ENCODE measurements at places on chromosomes 16 and 17. TPM values are rescaled to one million over a fixed set of nuclear protein-coding genes. Genes with fewer than 3 reads are reported as not detected.
A peak's percentile ranks its signal among the peaks of the same experiment; 100 is the strongest.

- no peak for DNase-seq
- H3K27ac ChIP-seq: no peak overlapping the region
- peaks cover 11% of the 10 kb centered on the region for H3K36me3 ChIP-seq
- H3K4me3 ChIP-seq: no peak overlapping the region
- H3K27me3 ChIP-seq: no peaks in the 10 kb centered on the region
These were observed 4.7 kb upstream of the FAAP100 start for GRCh38 chr17:81556863-81557262.

GRCh38 chr16:55133654-55134053 lies 190.3 kb upstream of the IRX6 start:
- H3K36me3 ChIP-seq: no peaks in the 10 kb centered on the region
- peaks cover 6% of the 10 kb centered on the region for H3K4me1 ChIP-seq
- no peak overlapping the region for H3K4me3 ChIP-seq
- no peak for DNase-seq
- H3K27me3 ChIP-seq: no peaks in the 10 kb centered on the region
- H3K27ac ChIP-seq: no peak overlapping the region

GRCh38 chr16:55324285-55325079 lies 479 bp downstream of the IRX6 start:
- no peak overlapping the region for H3K4me3 ChIP-seq
- no peaks in the 10 kb centered on the region for H3K36me3 ChIP-seq
- H3K27me3 ChIP-seq: no peaks in the 10 kb centered on the region
- no peak overlapping the region for H3K27ac ChIP-seq
- no peak for DNase-seq
- peaks cover 10% of the 10 kb centered on the region for H3K4me1 ChIP-seq

- H3K4me3 ChIP-seq: no peak overlapping the region
- no peak for DNase-seq
- no peaks in the 10 kb centered on the region for H3K4me1 ChIP-seq
- H3K36me3 ChIP-seq: no peaks in the 10 kb centered on the region
- H3K27me3 ChIP-seq: no peaks in the 10 kb centered on the region
These were observed 267.2 kb upstream of the SALL1 start for GRCh38 chr16:51418258-51418657.

DNA sequence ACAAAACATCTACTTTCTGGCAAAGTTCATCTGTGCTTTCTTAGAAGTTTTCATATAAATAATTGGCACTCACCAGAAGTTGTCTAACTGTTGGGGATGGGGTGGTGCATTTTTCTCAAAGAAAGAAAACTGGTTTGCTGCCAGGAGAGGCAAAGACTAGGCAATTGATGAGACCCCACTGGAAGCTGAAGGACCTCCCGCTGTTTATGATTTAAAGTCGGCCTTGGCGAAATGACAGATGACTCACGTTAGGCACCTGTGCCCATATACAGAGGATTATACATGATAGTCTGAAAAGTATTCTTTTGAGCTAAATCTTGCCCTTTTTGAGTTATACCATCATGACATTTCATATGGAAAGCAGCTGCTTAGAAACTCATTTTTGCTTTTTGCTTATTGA lies 193.0 kb upstream of the ZFHX3 start:
- H3K27me3 ChIP-seq: no peaks in the 10 kb centered on the region
- H3K27ac ChIP-seq: no peak overlapping the region
- no peak overlapping the region for H3K4me3 ChIP-seq
- no peaks in the 10 kb centered on the region for H3K36me3 ChIP-seq
- no peak for DNase-seq

GRCh38 chr17:5789528-5789927 lies 205.2 kb upstream of the NLRP1 start:
- no peak for DNase-seq
- H3K27ac ChIP-seq: no peak overlapping the region
- no peaks in the 10 kb centered on the region for H3K36me3 ChIP-seq
- H3K27me3 ChIP-seq: no peaks in the 10 kb centered on the region
- peaks cover 21% of the 10 kb centered on the region for H3K4me1 ChIP-seq
- H3K4me3 ChIP-seq: no peak overlapping the region

- no peak for DNase-seq
- H3K27me3 ChIP-seq: no peaks in the 10 kb centered on the region
- no peaks in the 10 kb centered on the region for H3K4me1 ChIP-seq
These were observed 203.2 kb upstream of the WSCD1 start for GRCh38 chr17:5866978-5867377.

- H3K36me3 ChIP-seq: no peaks in the 10 kb centered on the region
- no peak overlapping the region for H3K4me3 ChIP-seq
- peaks cover 74% of the 10 kb centered on the region for H3K4me1 ChIP-seq
- DNase-seq: peak; percentile 65
These were observed 2.0 kb upstream of the TNFRSF13B start for GRCh38 chr17:16973760-16974540.

GRCh38 chr16:49594685-49595498 lies 221.3 kb downstream of the C16orf78 start:
- DNase-seq: no peak
- no peak overlapping the region for H3K4me3 ChIP-seq
- H3K27me3 ChIP-seq: no peaks in the 10 kb centered on the region
- no peaks in the 10 kb centered on the region for H3K36me3 ChIP-seq

DNA sequence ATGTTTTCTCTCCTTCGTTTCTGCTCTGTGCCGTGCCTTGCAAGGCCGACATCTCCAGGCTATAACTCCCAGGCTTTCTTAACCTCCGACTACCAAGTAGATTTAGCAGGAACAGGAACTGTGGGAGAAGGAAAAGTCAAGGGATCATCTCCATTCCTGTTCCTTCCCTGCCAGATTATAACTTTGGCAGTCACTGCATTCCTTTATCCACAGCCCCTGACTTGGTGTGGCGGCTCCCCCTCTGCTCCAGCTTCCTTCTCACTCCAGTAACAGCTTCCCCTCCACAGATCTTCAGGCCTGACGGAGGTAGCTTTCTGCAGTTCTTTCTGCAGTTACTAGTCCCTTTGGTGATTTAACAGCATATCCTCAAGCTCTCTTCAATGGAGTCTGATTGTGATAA lies 234.6 kb upstream of the MON1B start:
- H3K4me3 ChIP-seq: no peak overlapping the region
- no peaks in the 10 kb centered on the region for H3K27me3 ChIP-seq
- H3K27ac ChIP-seq: no peak overlapping the region

GRCh38 chr16:75206749-75207451 lies at the start of gene CTRB2:
TSS of gene CTRB2 (minus strand) at chr16:75207161. CDS start at chr16:75207141, 20 bp downstream.
- no peaks in the 10 kb centered on the region for H3K36me3 ChIP-seq
- DNase-seq: no peak
- no peak within 1 kb of the TSS for H3K4me3 ChIP-seq
- no peaks in the 10 kb centered on the region for H3K4me1 ChIP-seq
- no peak within 1 kb of the TSS for H3K27ac ChIP-seq

- H3K27me3 ChIP-seq: no peaks in the 10 kb centered on the region
- H3K36me3 ChIP-seq: no peaks in the 10 kb centered on the region
- no peaks in the 10 kb centered on the region for H3K4me1 ChIP-seq
- no peak for DNase-seq
- H3K27ac ChIP-seq: no peak overlapping the region
- no peak overlapping the region for H3K4me3 ChIP-seq
These were observed 271.1 kb upstream of the CDH11 start for GRCh38 chr16:65392806-65393565.

DNA sequence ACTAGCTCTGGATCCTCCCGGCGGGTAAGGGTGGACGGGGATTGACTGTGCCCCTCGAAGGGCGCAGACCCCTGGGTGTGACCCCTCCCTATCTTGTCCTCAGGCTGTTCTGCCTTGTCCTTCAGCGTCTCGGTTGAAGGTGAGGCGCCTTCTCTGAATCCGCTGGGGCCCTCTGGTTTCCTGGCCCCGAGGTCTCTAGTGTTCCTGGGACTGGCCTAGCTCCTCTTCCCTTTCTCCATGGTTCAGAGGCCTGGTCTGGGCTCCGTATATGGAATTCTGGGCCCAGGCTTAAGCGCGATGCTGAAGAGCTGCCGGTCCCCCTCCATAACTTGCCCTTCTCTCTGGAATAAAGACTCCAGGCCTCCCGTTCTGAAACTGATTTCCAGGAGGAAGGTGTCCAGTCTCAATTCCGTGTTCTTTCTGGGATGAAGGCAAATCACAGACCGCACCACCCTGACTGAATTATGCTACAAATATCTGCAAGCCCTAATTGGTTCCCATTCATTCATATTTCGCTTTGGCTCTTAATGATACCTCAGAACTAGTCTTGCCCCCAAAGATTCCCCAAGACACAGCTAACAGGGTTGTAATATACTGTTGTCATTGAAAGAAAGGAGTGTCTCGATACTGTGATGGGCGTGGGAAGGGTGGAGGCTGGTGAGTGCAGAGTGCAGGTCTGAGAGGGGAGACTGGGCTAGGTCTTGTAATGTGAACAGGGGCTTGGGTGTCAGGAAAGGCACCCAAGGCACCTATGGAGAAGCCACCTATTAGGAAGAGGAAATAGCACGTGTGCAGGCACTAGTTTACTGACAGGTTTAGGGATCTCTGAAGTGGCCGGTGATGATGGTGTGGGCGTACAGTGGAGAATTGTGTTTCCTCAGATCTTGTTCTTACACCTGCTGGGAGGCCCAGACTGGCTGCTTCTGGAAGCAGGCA lies 851 bp downstream of the EDC4 start:
- peaks cover 24% of the 10 kb centered on the region for H3K4me1 ChIP-seq
- peak overlapping the region; percentile 47 for H3K27ac ChIP-seq
- H3K4me3 ChIP-seq: peak overlapping the region; percentile 74
- DNase-seq: peak; percentile 57
- no peaks in the 10 kb centered on the region for H3K27me3 ChIP-seq
- peaks cover 21% of the 10 kb centered on the region for H3K36me3 ChIP-seq

GRCh38 chr16:80652441-80652840 lies 111.6 kb downstream of the DYNLRB2 start:
- no peak overlapping the region for H3K4me3 ChIP-seq
- no peaks in the 10 kb centered on the region for H3K27me3 ChIP-seq
- H3K4me1 ChIP-seq: peaks cover 4% of the 10 kb centered on the region
- no peak overlapping the region for H3K27ac ChIP-seq

DNA sequence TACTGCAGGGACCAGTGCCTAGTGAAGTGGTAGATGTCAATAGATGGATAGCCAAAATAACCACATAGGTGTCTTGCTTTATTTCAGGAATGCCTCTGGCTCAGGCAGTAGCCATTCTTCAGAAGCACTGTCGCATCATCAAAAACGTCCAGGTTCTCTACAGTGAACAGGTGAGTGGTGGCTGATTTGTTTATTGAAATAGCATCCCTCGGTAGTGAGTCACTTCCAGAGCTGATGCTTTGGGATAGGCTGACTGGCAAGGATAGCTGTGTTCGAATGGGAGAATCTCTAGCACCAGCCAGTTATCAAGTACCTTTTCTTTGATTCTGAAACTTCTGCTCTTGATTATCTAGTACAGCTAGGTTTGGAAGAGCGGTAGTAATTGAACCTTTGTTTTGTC lies 10.3 kb downstream of the PHAF1 start:
- peaks cover 4% of the 10 kb centered on the region for H3K36me3 ChIP-seq
- no peak overlapping the region for H3K4me3 ChIP-seq
- peaks cover 12% of the 10 kb centered on the region for H3K4me1 ChIP-seq
- no peak overlapping the region for H3K27ac ChIP-seq

- H3K4me1 ChIP-seq: no peaks in the 10 kb centered on the region
- H3K27ac ChIP-seq: no peak overlapping the region
- no peaks in the 10 kb centered on the region for H3K36me3 ChIP-seq
- no peak overlapping the region for H3K4me3 ChIP-seq
- no peak for DNase-seq
These were observed 248.3 kb upstream of the CIBAR2 start for GRCh38 chr16:85360323-85361277.

GRCh38 chr17:39576187-39576586 lies 31.5 kb downstream of the NEUROD2 start:
- H3K27me3 ChIP-seq: no peaks in the 10 kb centered on the region
- H3K4me1 ChIP-seq: peaks cover 16% of the 10 kb centered on the region
- no peak overlapping the region for H3K4me3 ChIP-seq
- peak; percentile 75 for DNase-seq
- peaks cover 3% of the 10 kb centered on the region for H3K36me3 ChIP-seq

- no peak overlapping the region for H3K4me3 ChIP-seq
- no peak overlapping the region for H3K27ac ChIP-seq
- H3K36me3 ChIP-seq: no peaks in the 10 kb centered on the region
- H3K4me1 ChIP-seq: no peaks in the 10 kb centered on the region
- no peak for DNase-seq
- no peaks in the 10 kb centered on the region for H3K27me3 ChIP-seq
These were observed 26.9 kb upstream of the CDH1 start for GRCh38 chr16:68710211-68710610.

- H3K27me3 ChIP-seq: no peaks in the 10 kb centered on the region
- H3K36me3 ChIP-seq: no peaks in the 10 kb centered on the region
- no peak overlapping the region for H3K27ac ChIP-seq
These were observed 71.8 kb downstream of the SRCIN1 start for GRCh38 chr17:38533866-38534497.

VTN gene
- not detected for total RNA-seq

PSKH1 gene
- total RNA-seq: 14.2 TPM

TLCD3A gene
- 27.4 TPM for total RNA-seq

TMC7 gene
- total RNA-seq: not detected

CCL8 gene
- not detected for total RNA-seq

TBC1D26 gene
- not detected for total RNA-seq
